ENCODE measurements at places on chromosomes 1 and 21.
A peak's percentile ranks its signal among the peaks of the same experiment; 100 is the strongest.

DNA sequence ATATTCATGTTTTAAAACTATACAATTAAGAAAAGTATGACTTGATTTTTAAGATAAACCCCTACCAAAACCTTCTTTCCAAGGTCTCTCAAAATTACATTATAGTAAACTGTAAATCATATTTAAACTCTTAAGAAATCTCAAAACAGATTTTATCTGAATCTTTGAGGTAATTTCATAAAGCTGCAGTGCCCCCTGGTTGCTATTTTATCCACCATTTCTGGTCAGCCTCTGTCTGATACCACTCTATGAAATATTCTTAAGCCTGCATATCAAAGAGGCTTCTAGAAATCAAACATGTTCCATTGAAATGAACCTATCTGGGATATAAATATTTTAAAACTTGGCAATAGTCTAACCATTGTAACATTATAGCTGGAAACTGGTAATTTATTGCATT lies 317.3 kb downstream of the COL11A1 start:
- DNase-seq: no peak

- no peak for DNase-seq
These were observed 69.6 kb upstream of the C1orf105 start for GRCh38 chr1:172350856-172351255.

GRCh38 chr21:31268090-31268489 lies 76.0 kb downstream of the TIAM1 start:
- DNase-seq: no peak

DNA sequence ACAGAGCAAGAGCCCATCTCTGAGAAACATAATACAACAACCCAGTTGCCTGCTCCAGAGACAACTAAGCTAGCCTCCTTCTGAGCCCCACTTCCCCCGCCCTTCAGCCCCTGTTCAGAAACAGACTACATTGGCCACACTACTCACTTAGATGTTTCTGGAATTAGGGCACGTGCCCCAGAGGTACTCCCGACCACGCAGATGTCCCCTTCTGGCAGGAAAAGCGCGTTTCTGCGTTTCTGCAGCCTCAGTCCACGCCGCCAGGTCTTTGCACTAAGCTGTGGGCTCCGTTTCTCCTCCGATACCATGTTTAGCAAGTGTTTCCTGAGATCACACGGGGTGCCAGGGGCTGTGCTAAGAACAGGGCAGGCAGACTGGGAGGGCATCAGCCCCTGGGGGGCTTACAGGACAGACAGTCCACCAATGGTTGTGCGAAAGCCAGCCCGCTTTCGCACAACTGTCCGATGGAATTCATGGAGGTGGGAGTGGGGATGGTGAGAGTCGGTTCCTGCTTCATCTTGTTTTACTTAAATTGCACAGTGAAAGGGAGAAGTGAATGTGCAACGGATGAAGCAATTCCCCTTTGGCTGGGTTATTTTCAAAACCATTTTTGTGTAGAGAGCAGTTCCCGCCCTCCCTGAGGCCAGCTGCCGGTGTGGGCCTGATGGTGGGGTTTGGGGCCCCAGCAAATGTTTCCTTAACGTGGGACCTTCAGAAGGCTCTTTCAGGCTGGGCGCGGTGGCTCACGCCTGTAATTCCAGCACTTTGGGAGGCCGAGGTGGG lies 2.7 kb downstream of the PIK3CD start:
- no peak for DNase-seq

DNA sequence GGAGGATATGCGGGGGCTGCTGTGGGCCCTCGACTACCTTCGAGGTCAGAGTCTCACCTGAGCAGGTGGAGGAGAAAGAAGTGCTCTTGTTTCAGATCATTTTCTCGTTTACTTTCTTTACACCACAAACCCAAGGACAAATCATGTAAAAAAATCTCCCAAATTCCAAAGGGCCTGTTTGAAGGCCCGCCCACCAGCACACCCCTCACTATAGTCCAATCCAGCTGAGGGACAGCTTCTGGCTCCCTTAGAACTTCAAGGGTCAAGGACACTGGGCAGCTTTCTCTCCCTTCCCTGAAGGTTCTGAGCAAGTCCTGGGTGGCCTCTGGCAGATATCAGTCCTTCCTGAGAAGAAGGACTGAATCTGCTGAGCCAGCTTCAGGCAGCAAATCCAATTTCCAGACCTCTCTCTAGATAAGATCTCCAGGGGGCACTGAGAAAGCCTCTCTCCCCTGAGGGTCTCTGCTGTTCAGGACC lies 5.5 kb downstream of the STK40 start:
- no peak for DNase-seq

DNA sequence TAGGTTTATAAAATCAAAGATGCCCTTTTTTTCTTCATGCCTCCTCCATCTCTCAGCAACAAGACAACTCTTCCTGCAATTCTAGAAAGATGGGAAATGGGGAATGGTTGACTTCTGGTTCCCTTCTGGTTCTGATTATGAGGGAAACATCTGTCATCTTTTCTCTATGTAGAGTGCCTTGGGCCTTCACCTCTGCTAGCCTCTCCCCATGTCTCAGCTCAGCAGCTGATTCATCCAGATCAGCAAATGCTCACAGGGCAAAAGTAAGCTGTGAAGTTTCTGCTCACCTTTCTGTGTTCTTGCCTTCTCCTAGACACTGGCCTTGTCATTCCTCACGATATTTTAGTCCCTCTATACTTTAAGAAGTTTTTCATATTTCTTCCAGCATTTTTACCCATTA lies 17.8 kb upstream of the BECN2 start:
- no peak for DNase-seq

- DNase-seq: no peak
These were observed 394.3 kb downstream of the KCNH1 start for GRCh38 chr1:210739627-210740026.

GRCh38 chr21:41210426-41211059 lies 42.6 kb downstream of the BACE2 start:
- DNase-seq: no peak

GRCh38 chr1:35726450-35727433 lies 8.1 kb upstream of the C1orf216 start:
- DNase-seq: peak; percentile 68

DNA sequence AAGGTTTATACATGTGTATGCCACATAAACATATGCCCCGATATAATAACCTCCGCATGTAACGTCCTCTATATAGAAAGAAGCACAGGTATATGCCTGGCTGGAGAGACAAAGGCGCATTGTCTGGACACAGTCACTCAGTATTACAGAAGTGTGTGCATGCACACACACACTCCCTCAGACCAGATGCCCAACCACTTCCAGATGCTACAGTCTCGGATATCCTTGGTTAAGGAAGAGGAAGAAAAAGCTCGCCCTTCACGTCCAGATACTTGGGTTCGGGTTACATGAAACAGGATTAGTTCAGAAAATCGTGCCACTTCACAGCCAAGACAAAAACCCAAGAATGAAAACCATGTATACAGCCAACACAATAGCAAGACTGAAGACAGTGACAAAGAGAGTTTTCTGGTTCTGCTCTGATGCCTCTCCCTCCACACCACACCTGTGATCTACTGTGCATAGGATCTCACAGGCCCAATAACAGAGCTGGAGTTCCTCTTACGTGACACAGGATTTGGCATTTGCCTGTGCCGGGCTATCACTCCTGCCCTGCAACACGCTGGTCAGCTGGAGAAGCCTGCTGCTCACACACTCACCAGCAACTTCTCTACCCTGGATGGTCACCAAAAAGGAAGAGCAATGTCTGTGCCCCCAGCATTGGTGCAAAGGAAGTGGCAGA lies 75.0 kb downstream of the SSBP3 start:
- DNase-seq: peak; percentile 50

GRCh38 chr1:79398501-79398900 lies 392.0 kb upstream of the ADGRL4 start:
- no peak for DNase-seq

DNA sequence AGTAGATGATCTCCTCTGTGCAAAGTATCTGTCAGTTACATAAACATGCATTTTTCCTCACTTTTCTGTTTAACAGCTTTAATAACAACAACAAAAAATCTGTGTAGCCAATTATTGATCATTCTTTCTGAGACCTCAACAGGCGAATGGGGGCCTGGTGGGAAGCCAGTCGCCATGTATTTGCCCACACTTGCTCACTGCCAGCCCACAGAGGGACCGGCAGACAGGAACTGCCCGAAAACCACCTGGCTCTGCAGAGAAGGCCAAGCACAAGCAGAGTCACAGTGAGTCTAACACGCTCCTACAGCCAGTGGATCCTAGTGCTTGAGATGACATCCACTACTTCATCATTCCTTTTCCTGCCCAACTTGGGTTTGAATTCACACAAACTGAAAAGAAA lies 56.1 kb downstream of the NPHP4 start:
- no peak for DNase-seq

DNA sequence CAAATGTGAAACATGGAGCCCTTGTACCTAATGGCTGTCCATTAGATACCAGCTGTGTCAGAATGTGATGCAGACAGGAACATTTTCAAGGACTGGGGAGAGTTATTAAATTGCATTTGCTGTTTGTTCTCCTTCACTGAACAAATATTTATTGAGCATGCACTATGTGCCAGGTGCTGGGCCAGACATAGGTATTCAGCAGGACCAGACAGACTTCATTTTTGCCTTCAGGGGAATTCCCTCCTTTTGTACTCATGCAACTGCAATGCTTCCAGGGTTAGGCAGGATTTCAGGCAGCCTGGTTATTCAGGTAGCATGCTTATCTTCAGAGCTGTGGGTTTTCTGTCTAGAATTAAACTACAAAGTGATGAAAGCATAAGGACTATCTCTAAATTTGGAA lies 64.2 kb upstream of the SMYD2 start:
- DNase-seq: no peak

- DNase-seq: no peak
These were observed 35.4 kb upstream of the FGGY start for GRCh38 chr1:59261537-59261936.

- no peak for DNase-seq
These were observed 143.1 kb downstream of the PLPP3 start for GRCh38 chr1:56436296-56436695.

GRCh38 chr1:240402326-240402725 lies 209.6 kb downstream of the GREM2 start:
- no peak for DNase-seq

DNA sequence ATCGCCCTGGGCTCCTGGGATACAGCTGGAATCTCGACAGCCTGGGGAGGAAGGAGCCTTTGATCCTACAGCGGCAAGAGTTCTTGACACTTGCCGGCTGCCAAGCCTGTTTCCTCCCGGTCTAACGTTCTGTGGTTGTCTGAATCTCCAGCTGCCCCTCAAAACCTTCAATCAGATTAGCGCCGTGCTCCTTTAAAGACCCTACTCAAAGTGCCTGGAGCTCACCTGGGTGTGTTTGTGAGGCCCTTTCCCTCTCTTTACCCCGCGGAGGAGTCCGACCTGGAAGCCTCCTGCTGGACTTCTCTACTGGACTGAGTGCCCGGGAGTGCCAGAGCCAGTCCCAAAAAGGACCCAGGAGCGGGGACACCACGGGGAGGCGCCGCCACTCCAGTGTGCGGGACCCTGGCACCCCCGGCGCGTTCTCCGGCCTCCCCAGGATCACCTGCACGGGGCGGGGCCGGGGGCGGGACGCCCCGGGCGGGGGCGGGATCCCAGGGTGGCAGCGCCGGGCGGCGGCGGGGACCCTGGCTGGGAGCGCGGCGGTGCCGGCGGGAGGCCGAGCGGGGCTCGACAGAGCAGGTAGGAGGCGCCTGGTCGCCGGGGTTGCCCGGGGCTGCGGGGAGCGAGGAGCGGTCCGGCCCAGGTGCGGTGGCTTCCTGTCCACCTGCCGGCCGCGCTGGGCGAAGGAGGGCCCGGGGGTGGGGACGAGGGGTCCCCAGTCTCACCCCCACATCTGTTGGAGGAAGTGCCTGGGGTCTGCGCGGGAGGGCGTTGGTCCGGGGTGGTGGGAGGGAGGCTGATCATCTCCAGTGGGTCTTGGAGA lies at the start of gene NCMAP:
Gene NCMAP, plus strand, starts transcription at position 497 of the 823 bp plus-strand sequence. CDS start 39,344 bp downstream, outside the sequence.
- DNase-seq: no peak

DNA sequence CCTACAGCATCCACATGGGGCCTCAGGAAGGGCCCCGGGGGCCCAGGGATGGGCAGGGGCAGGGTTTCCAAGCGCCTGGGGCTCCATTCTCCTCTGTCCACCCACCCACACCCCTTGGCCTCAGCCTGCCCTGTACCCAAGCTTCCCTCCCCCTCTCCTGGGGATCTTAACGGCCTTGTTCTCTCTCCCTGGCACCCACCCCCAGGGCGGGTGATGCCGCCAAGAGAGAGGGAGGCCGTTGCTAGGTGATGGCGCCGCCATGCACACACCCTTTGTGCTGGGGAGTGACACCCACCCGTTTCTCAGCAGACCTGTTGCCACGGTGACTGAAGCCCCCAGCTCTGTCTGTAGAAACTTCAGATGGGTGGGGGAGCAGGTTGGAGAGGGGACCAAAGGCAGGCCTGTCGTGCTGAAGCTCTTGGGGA lies 7.6 kb downstream of the GPR37L1 start:
- DNase-seq: no peak

- no peak for DNase-seq
These were observed 11.4 kb downstream of the TTC34 start for GRCh38 chr1:2789986-2790581.

DNA sequence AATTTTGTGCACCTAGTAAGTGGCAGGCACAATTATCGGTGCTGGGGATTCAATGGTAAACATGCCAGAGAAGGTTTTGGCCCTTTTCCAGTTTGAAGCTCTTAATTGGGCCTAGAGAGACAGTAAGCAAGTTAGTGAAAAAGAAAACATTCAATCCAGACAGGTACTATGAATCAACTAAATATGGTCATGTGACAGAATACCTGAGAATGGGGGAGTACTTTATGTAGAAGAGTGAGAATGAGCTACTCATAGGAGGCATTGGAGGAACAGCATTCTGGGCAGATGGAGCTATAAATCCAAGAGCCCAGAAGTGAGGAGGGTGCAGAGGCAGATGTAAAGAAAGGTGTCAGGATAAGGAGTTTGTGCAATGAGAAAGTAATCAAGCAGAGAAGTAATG lies 1017.9 kb downstream of the ADGRL2 start:
- DNase-seq: no peak

- DNase-seq: no peak
These were observed 37.0 kb downstream of the RERE start for GRCh38 chr1:8780405-8780804.

GRCh38 chr1:54558434-54559030 lies 10.5 kb downstream of the ACOT11 start:
- DNase-seq: no peak

DNA sequence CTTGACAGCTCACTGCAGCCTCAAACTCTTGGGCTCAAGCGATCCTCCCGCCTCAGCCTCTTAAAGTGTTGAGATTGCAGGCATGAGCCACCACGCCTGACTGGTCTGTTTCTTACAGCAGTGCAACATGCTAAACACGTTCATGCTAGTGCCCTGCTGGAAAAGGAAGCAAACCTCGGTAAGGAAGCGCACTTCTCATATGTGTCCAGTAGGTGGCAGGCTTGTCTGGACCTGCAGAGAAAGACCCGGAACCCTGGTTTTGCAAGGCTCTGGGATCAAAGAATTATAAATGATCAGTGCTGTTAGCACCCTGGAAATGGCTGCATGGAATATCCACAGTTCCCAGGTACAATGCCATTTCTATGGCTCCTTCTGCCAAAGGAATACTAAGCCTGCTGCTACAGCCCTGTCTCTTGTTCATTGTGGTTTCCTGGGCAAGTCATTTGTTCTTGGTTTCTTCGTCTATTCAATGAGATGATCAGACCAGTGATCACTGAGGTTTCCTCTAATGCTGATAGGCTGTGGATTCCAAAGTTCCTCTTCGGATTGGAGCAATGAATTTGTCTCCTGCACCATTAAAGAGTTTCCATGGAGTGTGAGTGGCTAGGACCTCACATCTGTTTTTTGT lies 15.9 kb downstream of the RNU5D-1 start:
- peak; percentile 74 for DNase-seq
